ENCODE measurements at places on chromosomes 7 and 10.
A peak's percentile ranks its signal among the peaks of the same experiment; 100 is the strongest.

GRCh38 chr7:9029681-9030530 is 596.5 kb downstream of the NXPH1 start:
- peak; percentile 0 for DNase-seq

DNA sequence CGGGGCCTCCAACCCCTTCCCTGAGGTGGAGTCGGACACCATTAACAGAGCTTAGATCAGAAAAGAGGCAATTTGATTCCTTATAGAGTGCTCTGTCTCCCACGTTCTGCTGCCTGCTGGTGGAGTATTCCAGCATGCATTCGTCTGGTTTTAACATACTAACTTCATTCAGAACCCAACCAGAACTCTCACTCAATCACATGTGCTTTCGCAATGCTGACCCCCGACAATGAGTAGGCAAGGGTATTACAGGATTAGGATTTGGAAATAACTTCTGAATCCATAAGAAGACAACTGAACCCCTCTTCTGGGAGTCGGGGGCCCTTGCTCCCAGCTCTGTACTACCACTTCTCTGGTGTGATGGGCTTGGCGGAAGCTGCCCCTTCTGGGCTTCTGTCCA is 55.7 kb upstream of the HABP2 start:
- no peak for DNase-seq

DNA sequence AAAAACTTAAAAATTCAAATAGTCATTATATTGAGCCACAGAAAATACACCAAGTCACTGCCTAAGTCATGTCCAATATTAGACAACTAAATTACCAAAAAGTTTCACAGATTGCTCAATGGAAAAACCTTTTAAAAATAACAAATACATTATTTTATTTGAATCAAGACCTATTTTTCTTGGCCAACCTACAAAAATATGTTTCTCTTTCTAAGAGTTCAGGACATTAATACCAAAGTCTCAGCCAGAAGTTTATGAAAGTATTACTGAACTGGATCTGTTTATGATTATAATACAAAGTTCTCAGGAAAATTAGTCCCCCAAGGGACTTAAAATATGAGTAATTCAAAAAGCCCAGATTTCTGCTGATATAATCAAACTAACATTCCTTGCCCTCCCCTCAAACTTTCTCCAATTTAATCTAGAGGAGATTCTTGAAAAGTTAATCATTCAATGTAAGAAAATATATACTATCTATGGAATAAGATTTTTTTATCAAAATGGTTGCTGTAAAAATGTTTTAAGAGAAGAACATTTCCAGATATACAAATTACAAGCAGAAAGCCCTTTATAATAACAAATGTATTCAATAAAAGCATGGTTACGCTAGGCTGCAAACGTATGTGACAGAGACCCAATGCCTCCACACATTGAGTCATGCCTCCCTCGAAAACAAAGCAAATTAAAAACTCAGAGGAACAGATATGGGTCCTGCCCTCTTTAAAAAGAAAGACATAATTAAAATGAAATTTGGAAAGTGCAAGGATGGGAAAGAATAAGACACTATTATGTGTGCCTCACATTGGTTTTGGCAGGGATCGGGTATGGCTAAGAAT is 381.6 kb downstream of the PARD3 start:
- peak; percentile 97 for DNase-seq

DNA sequence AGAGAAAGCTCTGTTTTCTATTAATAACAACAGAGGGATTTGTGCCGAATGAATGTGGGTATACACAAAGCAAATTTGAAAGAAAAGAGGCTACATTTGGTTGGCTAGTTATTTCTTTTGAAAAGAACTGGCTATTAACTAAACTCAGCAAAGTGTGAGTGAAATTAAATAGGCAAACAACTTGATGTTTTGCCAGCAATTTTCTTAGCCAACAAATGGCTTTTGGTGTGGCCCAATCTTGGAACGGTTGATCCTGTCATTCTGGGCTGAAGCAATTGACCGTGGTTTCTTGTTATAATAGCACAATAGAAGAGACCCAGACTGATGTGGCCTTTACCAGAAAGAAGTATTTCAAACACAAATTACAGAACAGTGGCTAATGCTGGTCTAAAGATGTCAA is 898.6 kb downstream of the KCNMA1 start:
- DNase-seq, result no peak

DNA sequence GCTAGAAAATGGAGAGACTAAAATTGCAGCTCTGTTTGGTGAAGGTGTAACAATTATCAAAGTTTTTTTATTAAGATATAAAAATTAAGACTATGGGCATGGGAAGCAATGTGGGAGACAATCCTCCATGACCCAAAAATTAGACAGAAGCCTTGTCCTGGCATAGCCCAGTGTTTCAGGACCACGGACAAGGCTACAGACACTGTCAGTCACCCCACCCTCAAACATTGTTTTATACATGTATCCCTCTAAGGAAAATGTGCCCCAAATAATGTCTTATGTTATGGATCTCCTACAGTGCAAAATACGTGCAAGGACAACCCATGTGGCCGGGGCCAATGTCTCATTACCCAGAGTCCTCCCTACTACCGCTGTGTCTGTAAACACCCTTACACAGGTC is 24.0 kb downstream of the HABP2 start:
- peak; percentile 21 for DNase-seq

- peak; percentile 96 for DNase-seq
Measured at GRCh38 chr7:15685358-15686294, 857 bp downstream of the MEOX2 start.

DNA sequence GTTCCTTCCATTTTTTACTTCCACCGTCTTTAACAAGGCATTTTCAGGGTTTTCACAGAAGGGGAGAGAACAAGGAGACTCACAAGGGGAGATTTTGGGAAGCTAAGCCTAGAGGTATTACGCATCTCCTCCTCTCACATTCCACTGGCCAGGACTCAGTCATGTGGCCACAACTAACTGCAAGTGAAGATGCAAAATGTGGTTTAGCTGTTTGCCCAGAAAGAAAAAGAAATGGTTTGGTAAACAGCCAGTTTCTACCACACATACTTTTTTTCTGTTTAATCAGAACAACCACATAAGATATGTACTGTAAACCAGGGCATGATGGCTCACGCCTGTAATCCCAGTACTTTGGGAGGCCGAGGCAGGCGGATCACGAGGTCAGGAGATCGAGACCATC is 21.4 kb upstream of the HELLS start:
- peak; percentile 47 for DNase-seq

DNA sequence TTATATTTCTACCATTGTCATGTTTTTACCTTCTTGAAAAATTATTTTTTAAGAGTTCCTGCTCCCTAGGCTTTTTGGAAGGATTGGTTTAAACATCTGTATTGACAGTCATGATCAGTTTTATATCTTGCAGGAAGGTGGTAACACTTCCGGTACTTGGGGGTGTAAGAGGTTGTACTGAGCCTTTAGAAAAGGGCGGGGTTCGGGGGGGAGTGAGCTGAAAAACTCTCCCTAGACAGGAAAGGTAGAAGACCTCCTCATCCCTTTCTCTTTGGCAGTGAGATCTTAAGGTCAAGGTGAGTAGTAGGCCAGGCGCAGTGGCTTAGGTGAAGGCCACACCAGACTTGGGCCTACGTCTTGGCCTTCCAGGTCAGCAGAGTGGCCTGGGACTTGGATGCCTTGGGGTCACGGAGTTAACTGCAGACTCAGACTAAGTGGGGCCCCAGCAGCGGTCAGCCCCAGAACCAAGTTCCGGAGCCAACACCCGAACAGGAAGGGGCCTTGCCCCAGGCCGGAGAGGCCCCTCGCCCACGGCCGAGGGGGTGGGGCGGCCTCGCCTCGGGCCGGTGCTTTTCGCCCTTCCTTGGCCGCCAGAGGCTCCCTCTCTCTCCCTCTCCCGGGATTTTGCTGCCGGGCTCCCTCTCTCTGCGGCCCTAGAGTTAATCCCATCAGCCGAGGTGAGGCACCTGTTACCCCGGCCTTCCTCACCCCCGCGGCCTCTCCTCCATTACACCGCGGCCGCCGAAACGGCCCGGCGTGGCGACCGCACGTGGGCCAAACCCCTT is at the start of gene PPP1R9A:
Gene PPP1R9A, plus strand, starts transcription at position 569 of the 785 bp plus-strand sequence. CDS start 2,520 bp downstream, outside the sequence.
- DNase-seq, result peak; percentile 44

DNA sequence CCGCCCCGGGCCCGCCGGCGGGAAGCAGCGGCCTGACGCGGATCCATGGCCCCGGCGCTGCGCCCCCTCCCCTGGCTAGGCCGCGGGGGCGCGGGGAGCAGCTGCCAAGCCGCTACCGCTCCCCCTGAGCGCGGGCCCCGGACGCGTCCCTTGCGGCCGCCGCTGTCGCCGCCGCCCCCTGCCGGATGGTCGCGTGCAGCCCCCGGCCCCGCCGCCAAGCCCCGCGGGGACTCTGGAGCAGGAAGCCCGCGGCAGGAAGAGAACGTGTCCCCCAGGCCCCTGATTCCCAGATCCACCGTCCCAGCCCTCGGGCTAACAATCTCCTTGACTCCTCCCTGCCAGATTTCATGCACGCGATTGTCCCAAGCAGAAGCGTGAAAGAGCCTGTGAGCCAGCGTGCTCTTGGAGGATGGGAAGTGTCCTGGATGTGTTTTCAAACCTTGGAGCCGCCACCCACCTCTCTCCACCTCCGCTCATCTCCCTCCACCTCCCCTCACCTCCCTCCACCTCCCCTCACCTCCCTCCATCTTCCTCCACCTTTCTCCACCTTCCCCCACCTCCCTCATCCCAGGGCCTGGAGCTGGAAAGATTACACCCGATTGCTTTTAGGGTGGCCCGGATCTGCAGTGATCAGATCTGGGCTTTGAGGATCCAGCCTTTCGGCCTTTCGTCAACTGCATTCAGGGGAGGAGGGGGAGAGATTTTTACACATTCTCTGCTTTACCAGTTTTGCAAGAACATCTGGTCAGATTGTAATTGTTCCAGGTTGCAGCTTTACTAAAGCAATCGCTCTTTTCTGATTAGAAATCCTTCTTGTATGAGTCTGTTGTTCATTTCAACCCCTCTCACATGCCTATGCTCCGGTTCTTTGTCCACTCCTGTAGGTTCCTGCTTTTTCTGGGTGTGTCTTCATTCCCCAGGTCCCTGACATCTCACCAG is 570 bp upstream of the PRTFDC1 start:
- peak; percentile 87 for DNase-seq

DNA sequence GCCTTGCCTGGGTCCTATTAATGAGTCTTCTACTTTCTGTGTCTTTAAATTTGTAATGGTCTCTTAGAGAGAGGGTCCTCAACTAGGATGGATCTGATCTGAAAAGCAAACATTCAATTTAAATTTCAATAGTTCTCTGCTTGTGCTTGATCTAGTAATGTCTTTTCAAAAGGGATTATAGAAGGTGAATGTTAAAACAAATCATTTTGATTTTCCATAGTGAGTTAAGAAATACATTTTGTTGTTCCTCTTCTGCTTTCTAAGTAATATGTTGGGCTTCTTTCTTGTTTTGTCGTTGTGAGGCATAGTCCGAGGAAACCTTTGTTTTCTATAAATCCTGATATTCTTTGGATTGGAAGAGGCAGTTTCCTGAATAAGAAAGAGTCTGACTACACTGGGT is 18.8 kb downstream of the NRF1 start:
- DNase-seq, result no peak

DNA sequence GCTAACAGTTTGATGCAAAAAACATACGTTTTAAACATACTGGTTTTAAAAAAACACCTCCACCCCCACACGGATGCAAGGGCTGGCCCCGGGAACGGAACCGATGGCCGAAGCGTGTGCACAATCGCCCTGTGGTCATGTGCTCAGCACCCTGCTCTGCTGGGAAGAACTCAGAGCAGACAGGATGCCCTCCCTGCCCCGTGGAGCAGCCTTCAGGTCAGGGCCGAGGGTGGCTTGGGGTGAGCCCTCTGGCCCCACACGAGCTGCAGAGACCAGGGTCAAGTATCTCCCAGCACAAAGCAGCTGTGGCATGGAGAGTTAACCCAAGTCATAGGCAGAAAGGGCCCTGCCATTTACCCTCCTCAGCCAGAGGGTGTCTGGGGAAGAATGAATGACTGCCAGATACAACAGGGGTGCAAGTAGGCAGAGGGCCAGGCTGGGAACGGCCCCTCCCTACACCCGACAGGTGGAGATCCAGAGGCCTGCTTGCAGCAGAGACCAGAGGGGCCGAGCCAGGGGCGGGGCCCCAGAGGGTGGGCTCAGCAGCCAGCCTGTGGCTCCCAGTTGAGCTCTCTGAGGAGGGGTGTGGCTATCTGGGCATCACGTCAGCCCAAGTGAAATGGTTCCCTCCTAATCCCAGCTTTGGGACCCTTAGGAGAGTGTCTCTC is 56.8 kb downstream of the ZRANB1 start:
- DNase-seq, result no peak

GRCh38 chr10:84008878-84009277 is 130.4 kb upstream of the GHITM start:
- no peak for DNase-seq

DNA sequence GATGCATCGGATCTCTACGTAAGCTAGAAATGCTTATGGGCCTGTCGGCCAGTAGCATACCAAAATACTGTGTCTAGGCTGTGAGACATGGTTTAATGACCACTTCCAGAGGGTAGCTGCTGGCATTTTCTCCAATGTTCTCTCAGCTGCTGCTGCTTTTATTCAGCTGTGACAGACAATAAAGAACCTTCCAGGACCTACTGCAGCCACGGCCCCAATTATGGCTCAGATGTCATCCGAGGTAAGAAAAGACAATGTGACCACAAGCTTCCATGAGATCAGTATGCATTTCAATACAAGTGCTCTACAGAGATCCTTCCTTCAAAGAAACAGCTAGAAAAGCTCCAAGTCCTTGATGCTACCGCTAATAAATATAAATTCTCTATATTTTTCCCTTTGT is 256.2 kb downstream of the SDHAF3 start:
- no peak for DNase-seq

GRCh38 chr7:30896783-30897637 is 14.6 kb upstream of the AQP1 start:
- DNase-seq, result no peak

DNA sequence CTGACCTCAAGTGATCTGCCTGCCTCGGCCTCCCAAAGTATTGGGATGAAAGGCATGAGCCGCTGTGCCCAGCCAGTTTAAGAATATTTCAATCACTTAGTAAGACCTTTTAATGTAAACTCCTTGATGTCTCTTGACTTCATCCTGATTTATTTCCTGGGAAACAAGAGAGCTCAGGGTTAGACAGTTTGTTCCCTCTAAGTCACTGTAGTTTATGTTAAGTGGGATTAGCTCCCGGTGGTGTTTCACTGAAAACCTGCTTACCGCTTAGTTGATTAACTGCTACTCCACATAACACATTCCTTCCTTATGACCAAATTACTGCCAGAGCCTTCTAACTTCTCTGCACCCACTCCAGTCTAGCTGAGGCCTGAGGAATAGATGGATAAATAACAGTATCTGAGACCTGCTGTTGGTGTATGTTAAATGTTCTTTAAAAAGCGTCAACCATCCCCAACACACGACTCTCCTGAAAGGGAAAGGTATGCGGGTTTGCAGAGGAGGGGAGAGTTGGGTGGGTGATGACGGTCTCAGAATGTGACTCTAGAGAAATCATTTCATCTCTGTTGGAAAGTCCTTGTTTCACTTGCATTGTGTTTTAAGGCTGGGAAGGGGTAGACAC is 48.7 kb downstream of the CREB3L2 start:
- peak; percentile 97 for DNase-seq

All from fibroblast of lung (primary cell).